Epithelial cell of prostate (primary cell): ENCODE measurements at places on chromosomes 1 and 21.
A peak's percentile ranks its signal among the peaks of the same experiment; 100 is the strongest.

DNA sequence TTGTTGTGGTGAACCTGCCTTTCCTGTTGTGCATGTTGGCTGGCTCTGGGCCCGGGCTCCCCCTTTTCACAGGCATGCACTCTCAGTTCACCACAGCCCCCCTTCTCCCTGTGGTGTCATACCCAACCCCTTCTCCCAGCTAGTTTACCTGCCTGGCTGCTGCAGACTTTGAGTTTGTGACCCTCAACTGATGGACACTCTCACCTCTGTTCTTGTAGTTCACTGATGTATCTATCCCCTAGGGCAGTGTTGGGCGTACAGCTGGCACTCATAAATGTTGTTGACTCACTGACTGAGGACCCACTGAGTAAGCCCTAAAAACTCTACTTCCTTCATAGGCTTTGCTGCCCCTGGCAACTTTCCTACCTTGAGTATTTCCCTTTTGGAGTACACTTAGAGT, 54.9 kb downstream of the WDR64 start:
- DNase-seq = peak; percentile 88

- DNase-seq = peak; percentile 97
Measured at GRCh38 chr1:46183079-46183847, 7.0 kb upstream of the P3R3URF start.

DNA sequence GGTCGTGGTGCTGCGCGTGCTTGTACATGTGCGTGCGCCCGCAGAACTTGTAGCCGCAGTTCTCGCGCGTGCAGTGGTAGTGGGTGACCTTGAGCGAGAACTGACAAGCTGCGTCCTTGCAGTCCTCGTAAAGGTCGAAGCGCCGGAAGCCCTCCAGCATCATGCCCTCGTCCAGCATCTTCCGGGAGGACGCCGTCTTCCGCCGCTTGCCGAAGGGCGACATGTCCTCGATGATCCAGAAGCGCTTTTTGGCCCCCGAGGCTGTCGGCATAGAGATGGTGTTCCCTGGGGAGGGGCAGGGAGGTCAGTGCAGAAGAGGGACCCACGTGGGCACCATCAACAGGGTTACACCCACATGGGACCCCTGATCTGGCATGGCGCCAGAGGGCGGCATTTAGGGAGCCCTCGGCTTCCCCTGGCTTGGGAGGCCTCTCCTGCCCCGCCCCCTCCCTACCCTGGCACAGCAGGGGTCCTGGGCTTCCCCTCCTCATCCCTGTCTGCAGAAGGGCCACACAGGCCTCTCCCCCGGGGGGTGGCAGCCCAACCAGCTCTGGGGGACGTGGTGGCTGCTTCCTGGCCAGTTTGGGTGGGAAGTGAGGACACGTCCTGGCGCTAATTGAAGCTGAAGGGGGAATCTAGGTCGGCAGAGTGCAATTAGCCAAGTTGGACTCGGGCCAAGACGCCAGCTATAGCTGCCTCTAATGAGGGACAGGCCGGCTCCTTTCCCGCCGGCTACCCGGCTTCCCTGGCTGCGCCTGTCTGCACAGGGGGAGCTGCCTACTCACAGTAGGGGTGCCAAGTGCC, 156.5 kb downstream of the CASZ1 start:
- DNase-seq = no peak

GRCh38 chr1:109559995-109560394, 11.6 kb downstream of the GNAI3 start:
- no peak for DNase-seq

GRCh38 chr1:175493321-175494010, 249.9 kb downstream of the TNR start:
- no peak for DNase-seq

- no peak for DNase-seq
Measured at GRCh38 chr1:37850352-37850955, 8.9 kb downstream of the MTF1 start.

GRCh38 chr1:165629848-165630628, 996 bp upstream of the MGST3 start:
- no peak for DNase-seq

DNA sequence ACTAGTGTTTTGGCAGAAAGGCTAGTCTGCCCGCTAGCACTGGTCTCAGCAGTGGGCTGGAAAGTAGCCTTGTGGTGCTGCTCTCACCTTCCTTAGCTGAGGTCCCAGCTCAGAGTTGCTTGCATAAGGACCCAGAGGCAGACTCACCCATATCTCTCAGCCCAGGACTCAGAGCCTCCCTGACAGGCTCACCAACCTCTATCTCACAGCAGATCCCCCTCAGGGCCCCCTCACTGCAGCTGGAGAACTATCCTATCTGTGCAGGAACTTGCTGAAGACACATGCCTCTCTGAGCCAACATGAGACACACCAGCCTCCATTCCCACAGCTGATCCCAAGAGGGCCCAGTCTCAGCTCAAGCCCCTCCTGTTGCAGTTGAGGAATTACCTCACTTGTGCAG, 82.6 kb downstream of the IARS2 start:
- DNase-seq = no peak

- DNase-seq = no peak
Measured at GRCh38 chr1:151326619-151327222, 495 bp downstream of the PI4KB start.

DNA sequence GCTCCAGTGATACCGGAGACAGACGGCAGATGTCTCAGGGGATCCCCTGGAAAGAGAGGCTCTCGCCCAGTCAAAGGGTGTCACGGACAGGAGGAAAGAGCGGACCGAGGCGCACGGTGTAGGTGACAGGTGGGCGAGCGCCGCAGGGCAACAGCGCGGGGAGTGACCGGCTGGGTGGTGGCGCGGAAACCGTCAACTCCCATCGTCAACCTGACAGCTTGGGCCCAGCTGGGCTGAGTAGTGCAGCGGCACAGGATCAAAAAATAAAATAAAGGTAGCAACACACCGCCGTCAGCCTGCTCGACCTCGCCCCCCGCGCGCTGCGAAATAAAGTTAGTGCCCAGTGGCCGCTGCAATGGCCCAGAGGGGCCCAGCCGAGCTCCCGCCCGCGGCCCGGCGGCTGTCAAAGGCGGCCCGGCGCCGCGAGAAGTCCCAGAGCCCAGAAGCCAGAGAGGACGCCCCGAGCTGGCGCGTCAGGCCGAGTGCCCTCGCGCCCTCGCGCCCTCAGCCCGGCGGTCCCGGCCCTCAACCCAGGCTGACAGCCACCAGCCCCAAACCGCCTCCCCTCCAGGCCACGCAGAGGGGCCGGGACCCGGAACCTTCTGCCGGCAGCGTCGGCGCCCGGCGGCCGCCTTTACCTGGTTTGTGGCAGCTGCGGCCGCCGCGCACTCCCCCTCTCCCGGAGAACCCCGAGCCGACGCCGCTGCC, at the start of gene LYST:
Gene LYST (minus strand): TSS at position 702 of the 708 bp plus-strand sequence. CDS start 36,489 bp downstream, outside the sequence.
- DNase-seq = no peak

DNA sequence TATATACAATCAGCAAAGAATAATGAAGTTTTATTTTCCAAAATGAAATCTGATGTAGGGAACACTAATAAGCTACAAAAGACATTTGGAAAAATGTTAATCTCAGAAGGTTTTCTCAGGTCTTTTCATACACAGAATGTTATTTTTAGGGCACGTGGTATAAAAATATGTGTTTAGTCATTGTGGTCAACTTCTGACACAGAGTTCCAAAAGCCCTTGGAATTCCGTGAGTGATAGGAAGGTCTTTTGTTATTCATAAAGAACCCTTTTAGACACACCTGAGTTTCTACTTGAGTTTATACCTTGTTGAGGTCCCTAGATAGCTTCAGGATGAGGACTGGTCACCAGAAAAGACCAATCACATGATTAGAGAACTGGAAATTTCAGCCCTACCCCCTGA, 277.6 kb upstream of the NCAM2 start:
- DNase-seq = no peak

GRCh38 chr1:13517193-13517812, 3.5 kb upstream of the LRRC38 start:
- no peak for DNase-seq

- no peak for DNase-seq
Measured at GRCh38 chr21:35120631-35121180, 71.6 kb upstream of the RUNX1 start.

DNA sequence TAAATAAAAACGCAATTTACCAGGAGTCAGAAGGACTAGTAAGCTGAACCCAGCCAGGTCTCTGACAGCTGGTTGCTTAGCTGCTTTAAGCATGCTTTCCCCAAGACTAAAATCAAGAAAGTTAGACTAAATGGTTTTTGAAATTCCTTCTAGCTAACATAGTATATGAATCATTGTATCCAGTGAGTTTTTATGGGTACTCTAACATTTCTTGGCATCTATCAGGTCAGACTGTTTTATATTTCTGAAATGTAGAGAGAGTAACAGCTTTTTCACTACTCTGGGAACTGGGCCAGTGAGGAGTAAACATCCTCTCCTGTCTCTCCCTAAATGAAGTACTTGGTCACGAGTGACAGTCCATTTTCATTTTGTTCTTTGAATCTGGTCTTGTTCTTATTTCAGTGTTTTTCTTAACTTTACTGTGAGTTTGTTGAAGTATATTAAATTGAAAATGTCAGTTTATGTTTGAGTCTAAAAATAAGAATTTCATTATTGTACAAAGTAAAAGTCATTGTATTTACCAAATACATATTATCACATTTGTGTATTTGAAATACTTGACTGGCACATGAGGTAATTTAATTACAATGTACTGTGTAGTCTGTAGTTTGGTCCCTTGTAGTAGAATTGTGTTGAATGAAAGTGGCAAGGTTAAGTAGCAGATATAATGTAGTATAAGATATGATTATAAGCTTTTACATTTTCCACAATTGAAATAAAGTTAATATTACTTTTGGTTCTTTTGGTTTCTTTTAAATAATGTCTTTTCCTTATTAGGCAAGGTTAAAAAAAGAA, 47.6 kb downstream of the PKN2 start:
- no peak for DNase-seq

GRCh38 chr1:202229376-202229775, 35.8 kb downstream of the LGR6 start:
- DNase-seq = peak; percentile 57

DNA sequence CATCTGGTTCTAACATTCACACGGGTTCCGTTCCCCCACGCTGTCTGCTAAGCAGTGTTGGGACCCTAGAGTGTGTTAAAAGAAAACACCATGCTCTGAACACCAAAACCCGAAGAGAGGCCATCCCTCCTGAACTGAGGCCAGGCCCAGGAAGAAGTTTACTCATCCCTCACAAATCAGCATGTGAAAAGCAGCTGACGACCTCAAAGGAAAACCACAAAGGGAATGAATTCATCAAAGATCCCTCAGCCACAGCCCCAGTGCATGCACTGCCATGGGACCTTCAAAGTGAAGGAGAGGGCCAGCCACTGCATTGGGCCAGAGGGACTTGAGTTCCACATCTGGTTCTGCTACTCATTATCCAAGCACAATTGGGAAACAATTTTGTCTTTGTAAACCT, 7.0 kb upstream of the PSEN2 start:
- no peak for DNase-seq
